ENCODE measurements at places on chromosomes 7 and 10.

- DNase-seq, result no peak
These were observed 86.3 kb upstream of the NPS start for GRCh38 chr10:127462643-127463295.

- no peak for DNase-seq
These were observed 142.3 kb upstream of the GPR26 start for GRCh38 chr10:123523833-123524232.

- DNase-seq, result no peak
These were observed 86.3 kb downstream of the OAT start for GRCh38 chr10:124332426-124332825.

- no peak for DNase-seq
These were observed 75.6 kb upstream of the TCERG1L start for GRCh38 chr10:131387018-131387529.

GRCh38 chr10:23172429-23173213 lies 19.5 kb upstream of the PTF1A start:
- no peak for DNase-seq

- DNase-seq, result no peak
These were observed 77.0 kb upstream of the PHYHIPL start for GRCh38 chr10:59099481-59099880.

GRCh38 chr7:47951374-47951773 lies 3.1 kb upstream of the PKD1L1 start:
- no peak for DNase-seq

- DNase-seq, result no peak
These were observed 5.8 kb downstream of the ANTXRL start for GRCh38 chr10:46292573-46293023.

DNA sequence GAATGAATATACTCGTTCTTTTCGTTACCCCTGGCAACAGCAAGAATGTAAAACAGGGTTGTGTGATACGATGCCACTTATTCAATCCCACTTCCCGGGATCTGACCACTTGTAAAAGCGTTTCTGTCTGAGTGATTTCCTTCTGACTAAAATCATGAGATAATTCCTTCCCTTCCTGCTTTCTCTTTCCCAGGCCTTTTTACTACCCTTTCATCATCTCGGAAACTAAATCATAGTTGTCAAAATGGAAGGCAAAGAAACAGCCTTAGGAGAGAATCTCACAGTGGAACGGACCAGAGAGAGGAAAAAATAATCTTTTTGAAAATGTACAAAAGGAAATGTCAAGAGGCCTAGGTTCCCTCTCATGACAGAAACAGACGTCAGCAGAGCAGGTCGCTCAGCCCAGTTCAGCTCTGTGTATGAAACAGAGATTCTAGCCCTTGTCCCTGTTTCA lies 29.8 kb downstream of the DIP2C start:
- DNase-seq, result no peak

- DNase-seq, result no peak
These were observed 200.9 kb downstream of the GRM3 start for GRCh38 chr7:86844608-86845007.

- DNase-seq, result peak; percentile 37
These were observed at the start of gene JCAD for GRCh38 chr10:30059209-30060107. JCAD (minus strand) TSS chr10:30059586; CDS start chr10:30047812, 11,774 bp downstream.

DNA sequence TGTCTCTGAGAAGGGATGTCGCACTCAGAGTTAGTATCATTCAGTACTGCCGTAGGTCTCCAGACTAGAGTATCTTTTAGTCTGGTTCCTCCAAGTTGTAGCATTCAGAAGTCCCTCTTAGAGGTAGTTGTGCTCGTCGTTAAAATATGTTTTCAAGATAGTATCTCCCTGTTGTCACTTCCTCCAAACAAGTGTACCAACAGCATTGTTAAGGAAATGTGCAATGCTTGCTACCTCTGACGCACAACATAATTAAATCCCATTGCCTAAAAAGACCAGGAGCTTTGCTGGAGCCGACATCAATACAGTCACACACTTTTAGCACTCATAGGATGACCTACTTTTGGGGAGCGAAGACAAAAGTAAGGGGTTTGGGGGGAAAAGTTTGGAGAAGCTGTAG lies 80.0 kb upstream of the STK17A start:
- DNase-seq, result no peak

- no peak for DNase-seq
These were observed 119.0 kb downstream of the SEC23IP start for GRCh38 chr10:120011359-120012130.

- no peak for DNase-seq
These were observed 49.3 kb downstream of the ABCB4 start for GRCh38 chr7:87426160-87426559.

GRCh38 chr10:48938990-48939536 lies 577 bp downstream of the LRRC18 start:
- no peak for DNase-seq

DNA sequence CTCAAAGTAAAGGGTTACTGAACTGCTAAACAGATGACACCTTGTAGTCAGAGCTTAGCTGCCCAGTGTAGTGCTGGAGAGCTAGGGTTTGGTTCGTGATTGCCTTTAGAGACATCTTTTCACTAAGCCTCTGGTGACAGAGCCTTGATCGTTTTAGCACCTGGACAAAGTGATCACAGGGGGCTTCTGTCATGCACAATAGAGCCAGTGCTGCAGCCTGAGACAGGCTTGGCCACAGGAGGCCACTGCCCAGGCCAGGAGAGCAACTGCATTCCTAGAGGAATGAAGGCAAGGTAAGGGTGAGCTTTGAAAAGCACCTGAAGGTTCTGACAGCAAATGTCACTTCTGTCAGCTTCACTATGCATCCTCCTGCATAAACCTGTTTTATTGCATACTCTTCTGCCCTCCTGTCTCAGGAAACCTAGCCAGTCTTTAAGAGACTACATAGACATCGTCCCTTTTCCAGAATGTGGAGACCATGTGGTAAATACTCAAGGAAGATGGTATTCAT lies 122.9 kb downstream of the NPY start:
- no peak for DNase-seq

- no peak for DNase-seq
These were observed 6.5 kb downstream of the BAG3 start for GRCh38 chr10:119657725-119658124.

- DNase-seq, result no peak
These were observed 168.5 kb downstream of the NOC3L start for GRCh38 chr10:94194256-94194655.

DNA sequence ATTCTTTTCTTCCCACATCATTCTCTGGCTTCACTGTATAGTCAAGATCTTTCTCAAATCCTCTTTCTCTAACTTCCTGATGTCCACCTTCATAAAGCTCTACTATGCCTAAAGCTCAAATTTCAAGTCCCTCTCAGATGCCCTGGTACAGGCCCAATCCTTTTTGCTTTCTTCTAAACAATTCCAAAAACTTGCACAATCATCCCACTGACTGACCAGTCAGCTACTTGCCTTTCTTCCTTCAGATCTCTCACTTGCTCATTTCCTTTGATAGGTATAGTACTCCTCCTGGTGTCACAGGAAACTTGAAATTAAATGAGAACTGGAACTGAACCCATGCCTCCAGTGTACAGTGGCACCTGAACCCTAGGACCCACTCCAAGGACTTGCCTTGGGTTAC lies 18.2 kb downstream of the SEC31B start:
- no peak for DNase-seq

GRCh38 chr7:131370523-131370968 lies 42.9 kb downstream of the MKLN1 start:
- DNase-seq, result peak; percentile 27

DNA sequence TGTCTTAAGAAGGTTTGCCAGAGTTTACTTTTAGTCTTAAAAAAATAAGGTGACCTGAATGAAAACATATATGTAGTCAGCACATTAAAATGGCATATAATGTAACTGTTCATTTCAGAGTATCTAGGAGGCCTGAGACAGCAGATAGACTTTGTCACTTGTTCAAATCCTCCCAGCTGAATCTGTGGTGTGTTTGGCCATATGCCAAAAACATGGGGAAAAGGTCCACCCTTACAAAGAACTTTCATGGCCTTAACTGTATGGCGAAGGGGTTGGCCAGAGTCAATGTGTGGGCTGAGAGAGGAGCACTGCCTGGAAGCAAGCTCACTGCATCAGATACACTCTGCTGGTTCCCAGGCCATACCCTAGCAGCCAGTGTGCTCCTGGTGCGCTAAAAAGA lies 113.7 kb downstream of the ALOX5 start:
- DNase-seq, result no peak

DNA sequence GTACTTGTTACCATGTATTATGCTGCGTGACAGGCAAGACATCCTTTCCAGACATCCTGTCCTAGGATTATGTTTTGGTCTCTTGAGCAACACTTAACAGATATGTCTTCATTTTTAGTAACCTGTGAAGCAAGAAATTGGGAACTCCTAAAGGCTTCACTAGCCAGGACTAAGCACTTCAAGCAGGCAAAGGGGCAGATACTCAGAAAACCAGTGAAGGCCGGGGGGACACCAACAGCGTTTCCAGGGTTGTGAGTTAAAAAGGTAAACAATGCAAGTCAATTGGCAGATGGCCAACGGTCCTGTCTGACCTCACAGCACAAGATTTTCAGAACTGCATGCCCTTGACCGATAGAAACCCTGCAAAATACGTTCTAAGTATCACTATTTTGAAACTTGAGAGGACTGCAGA lies 77.6 kb upstream of the SFMBT2 start:
- no peak for DNase-seq

DNA sequence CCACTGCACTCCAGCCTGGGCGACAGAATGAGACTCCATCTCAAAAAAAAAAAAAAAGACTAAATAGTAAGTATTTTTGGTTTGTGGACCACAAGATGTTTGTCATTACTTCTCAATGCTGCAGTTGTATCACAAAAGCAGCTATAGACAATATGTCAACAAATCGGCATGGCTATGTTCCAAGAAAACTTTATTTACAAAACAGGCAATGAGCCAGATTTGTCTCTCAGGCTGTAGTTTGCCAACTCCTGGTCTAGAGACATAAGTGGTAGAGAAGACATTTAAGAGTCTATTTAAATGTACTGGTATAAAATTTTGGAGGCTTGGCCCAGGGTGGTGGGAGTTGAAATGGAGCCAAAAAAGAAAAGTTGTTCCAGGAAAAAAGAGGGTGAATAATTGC lies 185.8 kb downstream of the SORCS1 start:
- DNase-seq, result no peak

DNA sequence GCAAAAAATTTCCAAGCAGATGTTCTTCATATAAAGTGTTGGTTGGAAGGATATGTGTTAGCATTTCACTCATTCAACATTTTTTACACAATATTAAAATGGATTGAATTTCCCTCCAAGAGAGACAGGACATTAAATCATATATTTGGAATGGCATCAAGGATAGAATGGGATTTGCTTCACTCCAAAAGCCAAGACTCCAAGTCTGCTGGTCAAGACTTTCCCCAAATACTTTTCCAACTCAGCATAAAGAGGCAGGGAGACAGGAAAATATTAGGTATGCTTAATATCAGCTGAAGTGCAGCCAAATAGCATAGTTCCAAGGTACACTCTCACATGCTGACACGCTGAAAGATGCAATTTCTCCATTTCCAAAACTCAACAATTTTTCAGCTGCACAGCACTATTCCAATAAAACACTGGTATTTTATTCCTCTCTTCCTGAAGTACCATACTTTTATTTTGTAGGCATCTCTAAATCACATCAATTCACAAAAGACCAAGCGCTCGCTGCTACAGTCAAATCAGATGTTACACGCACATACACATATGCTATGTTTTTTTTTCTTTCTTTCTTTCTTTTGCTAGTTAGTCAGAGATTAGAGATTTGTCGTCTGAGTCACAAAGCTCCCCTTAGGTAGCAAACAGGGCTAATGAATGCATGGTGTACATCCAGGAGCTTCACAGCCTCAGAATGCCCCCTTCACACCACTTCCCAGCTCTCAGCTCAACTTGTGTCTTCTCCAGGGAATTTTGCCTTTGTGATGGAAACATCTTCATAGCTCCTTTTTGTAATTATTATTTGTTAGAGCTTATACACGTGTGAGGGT lies 1033.8 kb upstream of the AUTS2 start:
- no peak for DNase-seq

GRCh38 chr10:581776-582330 lies 107.6 kb downstream of the DIP2C start:
- no peak for DNase-seq

GRCh38 chr10:104351061-104351702 lies 2.5 kb upstream of the CFAP58 start:
- DNase-seq, result no peak

GRCh38 chr7:76512941-76513816 lies 2.8 kb downstream of the UPK3B start:
- no peak for DNase-seq

GRCh38 chr7:37833107-37833817 lies 15.1 kb upstream of the NME8 start:
- peak; percentile 31 for DNase-seq

GRCh38 chr10:124257781-124258180 lies 160.9 kb downstream of the OAT start:
- no peak for DNase-seq

- no peak for DNase-seq
These were observed 15.8 kb downstream of the AP5Z1 start for GRCh38 chr7:4791101-4791737.

- DNase-seq, result no peak
These were observed 57.4 kb downstream of the GFRA1 start for GRCh38 chr10:116215651-116216050.

DNA sequence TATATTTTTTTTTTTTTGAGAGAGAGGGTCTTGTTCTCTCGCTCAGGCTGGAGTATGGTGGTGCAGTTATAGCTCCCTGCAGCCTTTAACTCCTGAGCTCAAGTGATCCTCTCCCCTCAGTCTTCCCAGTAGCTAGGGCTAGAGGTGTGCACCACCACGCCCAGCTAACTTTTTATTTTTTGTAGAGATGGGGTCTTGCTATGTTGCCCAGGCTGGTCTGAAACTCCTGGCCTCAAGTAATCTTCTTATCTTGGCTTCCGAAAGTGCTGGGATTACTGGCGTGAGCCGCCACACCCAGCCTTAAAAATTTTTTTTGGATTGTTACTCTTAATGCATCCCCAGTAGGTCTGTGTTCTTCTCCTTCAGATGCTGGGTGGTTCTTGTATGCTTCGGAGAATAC lies 4.2 kb downstream of the UBTD1 start:
- DNase-seq, result no peak

DNA sequence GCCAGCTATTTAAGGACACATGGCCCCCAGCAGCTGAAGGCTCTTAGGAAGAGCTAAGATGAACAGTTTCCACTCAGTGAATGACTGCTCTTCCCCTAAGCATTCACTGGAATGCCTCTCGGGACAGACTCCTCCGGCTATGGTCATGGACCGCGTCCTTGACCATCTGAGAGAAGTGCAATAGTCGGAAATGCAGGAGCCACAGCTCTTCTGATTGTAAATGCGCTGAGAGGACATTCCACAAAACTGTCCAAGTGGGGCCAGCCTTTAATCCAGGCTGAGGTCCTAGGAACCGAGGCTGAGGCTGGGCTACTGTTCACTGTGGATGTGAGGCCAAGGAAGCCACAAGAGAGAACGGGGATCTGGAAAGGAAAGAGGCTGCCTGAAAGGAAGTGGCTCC lies 162.0 kb upstream of the TMEM72 start:
- no peak for DNase-seq

DNA sequence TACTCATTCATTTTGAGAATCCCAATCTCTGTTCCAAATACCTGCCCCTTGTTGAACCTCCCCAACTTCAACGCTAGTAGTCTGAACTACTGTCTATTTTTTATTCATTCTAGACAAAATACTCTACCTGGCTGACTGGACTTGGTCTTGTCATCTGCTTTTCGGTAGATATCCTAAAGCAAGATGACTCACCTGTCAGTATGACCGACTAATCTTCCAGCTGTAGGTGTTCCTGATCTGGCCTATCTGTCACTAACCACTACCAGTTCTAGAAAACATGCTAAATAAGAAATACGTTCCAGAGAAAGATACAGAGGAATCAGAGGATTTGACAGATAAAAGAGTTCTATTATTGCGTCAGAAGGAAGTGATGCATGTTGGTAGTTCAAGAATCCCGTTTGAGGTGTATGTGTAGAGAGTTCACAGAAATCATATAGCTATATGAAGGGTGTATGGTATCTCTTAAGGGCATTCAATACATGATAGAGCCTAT lies 81.1 kb downstream of the IDE start:
- no peak for DNase-seq

Measured in effector memory CD8-positive, alpha-beta T cell (primary cell).